ENCODE measurements at places on chromosomes 12 and 14.

- no peak for DNase-seq
Observed at GRCh38 chr14:60968099-60968498, 12.8 kb downstream of the TRMT5 start.

DNA sequence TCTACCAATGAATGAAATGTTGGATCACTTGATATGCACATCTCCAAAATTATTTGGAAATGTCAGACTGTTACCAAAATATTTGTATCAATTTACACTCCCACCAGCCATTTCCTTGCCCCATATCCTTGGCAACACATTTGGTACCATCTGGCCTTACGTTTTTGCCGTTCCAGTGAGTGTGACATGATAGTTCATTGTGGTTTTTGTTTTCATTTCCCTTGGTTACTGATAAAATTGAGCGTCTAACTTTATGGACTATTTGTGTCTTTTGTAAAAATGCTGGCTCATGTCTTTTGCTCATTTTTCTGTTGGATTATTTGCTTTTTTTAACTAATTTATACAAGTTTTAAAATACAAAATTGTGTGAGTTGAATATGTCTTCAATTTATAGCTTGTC, 11.0 kb downstream of the KLHDC1 start:
- DNase-seq, result no peak

GRCh38 chr12:109715310-109716091, 1.9 kb downstream of the FAM222A start:
- DNase-seq, result peak; percentile 57

GRCh38 chr12:78035901-78036606, 205.4 kb downstream of the NAV3 start:
- DNase-seq, result peak; percentile 89

GRCh38 chr12:2403221-2403976, 350.6 kb downstream of the CACNA1C start:
- DNase-seq, result no peak

DNA sequence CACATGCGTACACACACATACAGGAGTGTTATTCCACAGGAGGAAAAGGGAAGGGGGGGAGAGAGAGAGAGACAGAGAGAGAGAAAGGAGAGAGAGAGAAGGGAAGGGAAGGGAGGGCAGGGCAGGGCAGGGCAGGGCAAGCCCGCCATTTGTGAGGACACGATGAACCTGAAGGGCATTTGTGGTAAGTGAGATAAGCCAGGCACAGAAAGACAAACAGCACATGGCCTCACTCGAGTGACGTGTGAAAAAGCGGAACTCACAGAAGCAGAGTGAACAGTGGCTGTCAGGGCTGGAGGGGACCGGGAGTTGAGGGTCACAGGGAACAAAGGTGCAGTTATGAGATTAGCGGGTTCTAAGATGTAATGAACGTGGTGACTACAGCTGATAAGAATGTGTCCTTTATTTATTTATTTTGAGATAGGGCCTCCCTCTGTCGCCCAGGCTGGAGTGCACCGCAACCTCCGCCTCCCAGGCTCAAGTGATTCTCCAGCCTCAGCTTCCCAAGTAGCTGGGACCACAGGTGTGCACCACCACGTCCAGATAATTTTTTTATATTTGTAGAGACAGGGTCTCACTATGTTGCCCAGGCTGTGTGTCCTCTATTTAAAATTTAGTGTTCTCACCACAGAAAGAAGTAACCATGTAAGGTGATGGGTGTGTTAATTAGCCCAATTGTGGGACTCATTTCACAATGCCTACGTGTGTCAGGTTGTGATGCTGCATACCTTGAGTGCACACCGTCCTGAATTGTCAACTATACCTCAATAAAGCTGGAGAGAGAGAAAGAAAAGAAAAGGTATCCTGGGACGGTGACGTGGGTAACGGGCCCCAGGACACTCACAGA, 18.7 kb upstream of the FBRSL1 start:
- DNase-seq, result no peak

DNA sequence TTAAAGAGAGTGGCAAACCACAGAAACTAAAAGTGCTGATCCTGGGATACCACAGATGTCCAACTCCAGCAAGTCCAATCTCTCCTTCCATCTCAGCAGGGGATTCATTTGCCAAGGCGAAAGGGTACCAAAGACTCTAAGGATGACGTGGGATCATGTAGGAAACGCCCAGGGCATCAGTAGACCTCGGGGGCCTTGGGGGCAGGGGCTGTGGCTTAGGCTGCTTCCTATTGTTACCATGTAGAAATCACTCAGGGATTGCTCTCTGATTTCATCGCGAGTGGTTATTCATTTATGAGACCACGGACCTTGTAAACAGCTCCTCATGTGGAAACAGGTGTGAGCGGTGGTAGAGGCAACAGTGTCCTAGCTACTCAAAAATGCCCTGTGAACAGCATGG, 149.3 kb upstream of the FKBP4 start:
- DNase-seq, result no peak

DNA sequence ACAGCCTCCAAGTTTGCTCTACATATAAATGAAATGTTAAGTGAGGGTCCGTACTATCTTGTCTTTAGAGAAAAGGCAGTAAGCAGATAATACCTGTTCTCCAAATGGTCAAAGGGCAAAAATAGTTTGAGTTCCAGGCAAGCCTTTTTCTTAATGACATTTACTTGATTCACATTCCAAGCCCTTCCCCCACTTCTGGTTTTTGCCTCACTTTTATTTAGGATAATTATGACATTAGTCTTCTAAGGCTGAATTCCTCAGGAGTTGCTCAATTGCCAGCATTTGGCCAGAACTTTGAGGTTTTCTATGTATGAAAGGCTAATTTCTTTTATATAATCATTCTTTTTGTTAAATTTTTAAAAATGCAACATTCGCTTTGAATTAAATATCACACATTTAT, 62.5 kb upstream of the DUSP6 start:
- no peak for DNase-seq

GRCh38 chr12:122939125-122939524, 27.1 kb downstream of the ABCB9 start:
- DNase-seq, result no peak

- no peak for DNase-seq
Observed at GRCh38 chr12:106258226-106258625, 10.4 kb upstream of the CKAP4 start.

DNA sequence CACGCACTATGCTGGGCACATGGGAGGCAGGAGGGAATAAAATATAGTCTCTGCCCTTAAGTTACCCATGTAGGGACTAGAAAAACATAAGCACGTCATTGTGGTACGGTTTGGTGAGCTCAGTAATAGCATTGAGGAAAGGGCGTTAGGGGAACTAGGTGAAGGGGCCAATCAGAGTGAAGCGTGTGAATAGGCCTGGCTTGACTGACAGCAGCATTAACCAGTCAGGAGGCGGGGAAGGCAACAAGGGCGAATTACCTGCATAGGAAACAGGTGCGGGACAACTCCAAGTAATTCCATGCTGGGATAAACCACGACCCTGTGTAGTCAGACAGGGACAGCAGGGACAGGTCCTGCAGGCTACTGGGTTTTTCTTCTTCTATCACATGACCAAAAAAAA, 107.7 kb downstream of the UNC79 start:
- no peak for DNase-seq

Measured in NCI-H146 (cell line).